ENCODE measurements at places on chromosomes 3 and 15.
A peak's percentile ranks its signal among the peaks of the same experiment; 100 is the strongest.

DNA sequence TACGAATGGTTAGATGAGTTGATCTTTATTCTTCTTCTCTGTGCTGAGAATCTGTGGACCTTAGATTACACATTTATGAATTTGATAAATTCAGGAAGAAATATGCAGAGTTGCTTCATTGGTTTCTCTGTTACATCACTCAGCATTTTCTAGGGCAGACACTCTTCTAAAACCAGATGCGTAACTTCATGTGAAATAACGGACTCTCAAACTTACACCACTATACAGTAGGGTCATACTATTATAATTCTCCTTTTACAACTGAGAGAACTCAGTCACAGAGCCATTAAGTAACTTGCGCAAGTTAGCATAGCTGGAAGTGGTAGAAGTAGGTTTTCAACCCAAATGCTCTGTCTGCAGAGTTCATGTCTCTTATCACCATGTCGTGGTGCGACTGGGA is 5.7 kb downstream of the TMEM207 start:
- DNase-seq, result no peak

GRCh38 chr3:157100608-157101396 is 59.1 kb downstream of the CCNL1 start:
- DNase-seq, result no peak

- DNase-seq, result no peak
Measured at GRCh38 chr3:168030577-168030976, 65.1 kb downstream of the GOLIM4 start.

GRCh38 chr3:31624083-31624709 is 91.5 kb downstream of the STT3B start:
- DNase-seq, result no peak

GRCh38 chr15:96337365-96338023 is 7.0 kb downstream of the NR2F2 start:
- no peak for DNase-seq

DNA sequence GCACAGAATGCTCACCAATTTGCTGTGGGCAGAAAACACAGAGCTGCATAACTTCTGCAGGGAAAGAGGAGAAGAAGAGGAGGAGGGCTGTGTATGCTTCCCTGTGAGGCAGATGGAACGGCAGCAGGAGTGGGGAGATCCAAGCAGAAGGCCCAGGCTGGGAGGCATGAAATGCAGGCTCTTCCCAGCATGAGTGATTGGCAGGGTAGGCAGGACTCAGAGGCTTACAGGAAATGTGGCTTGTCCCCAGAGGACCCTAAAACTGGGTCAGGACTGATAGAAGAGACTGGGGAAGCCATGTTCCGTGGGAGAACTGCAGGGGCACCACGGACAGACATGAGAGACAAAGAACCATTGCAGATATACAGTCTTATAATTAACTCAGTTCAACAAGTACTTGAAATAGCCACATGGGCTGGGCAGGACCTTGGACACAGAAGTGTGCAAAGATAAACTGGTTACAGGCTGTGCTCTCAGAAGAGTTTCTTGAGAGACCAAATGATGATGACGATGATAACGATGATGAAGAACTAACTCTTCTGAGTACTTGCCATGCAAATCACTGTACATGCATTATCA is 286.9 kb downstream of the EPHB1 start:
- no peak for DNase-seq

GRCh38 chr3:175336406-175337133 is 477.4 kb downstream of the NAALADL2 start:
- DNase-seq, result no peak

- no peak for DNase-seq
Measured at GRCh38 chr3:173826416-173826815, 428.9 kb downstream of the NLGN1 start.

DNA sequence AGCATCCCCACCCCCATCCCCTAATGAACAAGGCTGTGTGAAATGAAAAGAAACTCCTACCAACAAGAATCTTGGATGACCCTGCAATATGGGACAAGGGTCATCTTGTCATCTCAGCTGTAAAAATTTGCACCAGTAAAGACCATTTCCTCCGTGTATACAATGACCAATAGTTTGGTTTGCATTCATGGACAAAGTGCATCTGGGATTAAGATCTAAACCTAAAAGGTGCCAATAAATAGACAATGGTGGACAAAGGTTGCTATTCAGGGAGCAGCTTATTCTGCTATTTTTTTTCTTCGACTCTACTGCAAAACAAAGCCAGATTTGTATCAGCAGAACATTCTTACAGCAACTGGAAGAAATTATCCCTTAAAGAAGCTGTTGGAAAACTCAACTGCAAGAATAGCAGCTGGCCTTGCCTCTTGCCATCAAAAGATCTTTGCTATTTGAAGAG is 8.0 kb downstream of the MGLL start:
- no peak for DNase-seq

GRCh38 chr3:127228866-127229265 is 35.9 kb downstream of the PRR23E start:
- no peak for DNase-seq

DNA sequence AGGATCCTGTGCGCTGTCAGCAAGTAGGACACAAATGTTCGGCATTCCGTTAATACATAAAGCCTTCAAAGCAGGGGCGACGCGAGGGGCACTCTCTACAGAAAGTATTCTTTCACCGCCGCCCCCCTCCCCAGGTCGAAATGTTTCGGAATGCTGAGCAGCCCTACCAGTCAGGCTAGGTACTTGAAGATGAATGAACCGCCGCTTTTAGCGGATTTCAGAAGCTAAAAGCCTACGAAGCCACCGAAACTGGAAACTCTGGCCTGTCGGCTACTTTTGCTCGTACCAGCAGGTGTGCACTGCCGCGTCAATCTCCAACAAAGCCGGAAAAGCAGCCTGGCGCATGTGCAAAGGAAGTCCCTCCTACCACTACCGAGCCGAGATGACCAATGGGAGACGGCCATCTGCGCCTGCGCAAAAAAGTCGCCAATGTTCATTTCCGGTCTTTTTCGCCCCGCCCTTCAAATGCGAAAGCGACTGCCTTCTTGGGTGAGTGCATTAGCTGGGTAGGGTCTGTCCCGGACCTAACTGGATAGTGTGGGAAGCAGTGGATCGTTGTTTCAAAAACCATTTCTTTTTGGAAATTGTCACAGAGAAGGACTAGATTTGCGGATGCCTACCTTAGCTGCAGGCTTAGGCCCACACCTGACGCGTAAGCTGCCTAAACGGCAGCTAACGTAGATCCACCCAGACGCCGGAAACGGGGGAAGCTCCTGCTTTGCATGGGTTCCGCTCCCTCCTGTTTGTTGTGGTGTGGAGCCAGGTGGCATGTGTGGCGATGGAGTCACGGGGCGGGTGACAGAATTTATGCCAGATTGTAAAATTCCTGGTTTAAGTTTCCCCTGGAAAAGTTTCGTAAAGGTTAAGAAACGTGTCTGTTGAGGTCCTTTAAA is at the start of gene WDR5B:
WDR5B (minus strand) TSS at position 301 of the 893 bp plus-strand sequence. CDS start 534 bp downstream, outside the sequence.
- DNase-seq, result peak; percentile 97

DNA sequence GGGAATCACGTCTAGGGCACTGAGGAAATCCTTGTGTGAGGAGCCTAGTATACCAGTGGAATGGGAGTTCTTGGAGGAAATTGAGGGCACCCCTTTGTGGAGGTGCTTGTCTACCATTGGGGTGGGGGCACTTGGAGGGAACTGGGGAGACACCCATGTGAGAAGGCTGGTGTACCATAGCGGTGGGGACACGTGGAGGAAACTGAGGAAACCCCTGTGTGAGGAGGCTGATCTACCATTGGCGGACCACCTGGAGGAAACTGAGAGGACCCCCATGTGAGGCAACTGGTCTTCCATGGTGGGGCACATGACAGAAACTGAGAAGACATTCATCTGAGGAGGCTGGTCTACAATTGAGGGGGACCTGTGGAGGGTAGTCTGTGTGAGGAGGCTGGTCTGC is 164.5 kb downstream of the FBLN2 start:
- DNase-seq, result peak; percentile 1

- no peak for DNase-seq
Measured at GRCh38 chr3:66525771-66526170, 24.9 kb upstream of the LRIG1 start.

DNA sequence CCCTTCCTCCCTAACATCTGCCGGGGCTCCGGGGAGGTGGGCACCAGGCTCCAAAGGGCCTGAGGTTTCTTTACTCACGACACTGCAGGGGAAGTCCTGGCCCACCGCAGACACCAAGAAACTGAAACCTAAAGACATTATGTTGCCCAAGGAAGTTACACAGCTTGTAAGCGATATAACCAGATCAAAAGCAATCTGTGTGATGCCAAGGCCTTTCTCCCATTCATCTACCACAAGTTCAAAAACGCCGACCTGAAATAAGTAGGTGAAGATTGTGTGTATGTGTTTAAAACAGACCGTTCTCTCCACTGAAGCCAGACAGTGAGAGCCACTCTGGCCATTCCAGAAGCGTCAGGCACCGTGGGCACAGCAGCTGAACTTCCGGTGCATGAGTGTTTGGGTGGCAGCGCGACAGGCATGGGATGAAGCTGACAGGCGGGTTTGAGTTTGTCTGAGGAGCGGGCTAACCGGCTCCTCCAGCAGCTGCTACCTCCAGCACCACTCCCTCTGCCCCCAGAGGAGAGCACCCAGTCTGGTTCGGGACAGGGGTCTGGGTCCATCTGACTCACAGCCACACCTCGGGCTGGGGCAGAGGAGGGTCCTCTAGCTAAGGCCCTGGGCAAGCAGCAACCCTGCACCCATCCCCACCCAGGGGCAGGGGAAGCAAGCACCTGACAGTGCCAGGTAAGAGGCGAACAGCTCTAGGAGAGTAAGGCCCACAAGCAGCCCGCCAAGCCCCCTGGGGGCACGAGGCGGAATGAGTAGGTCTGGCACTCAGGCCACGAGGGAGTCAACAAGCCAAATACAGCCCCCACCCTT is 1.3 kb downstream of the TNK2 start:
- DNase-seq, result peak; percentile 88

DNA sequence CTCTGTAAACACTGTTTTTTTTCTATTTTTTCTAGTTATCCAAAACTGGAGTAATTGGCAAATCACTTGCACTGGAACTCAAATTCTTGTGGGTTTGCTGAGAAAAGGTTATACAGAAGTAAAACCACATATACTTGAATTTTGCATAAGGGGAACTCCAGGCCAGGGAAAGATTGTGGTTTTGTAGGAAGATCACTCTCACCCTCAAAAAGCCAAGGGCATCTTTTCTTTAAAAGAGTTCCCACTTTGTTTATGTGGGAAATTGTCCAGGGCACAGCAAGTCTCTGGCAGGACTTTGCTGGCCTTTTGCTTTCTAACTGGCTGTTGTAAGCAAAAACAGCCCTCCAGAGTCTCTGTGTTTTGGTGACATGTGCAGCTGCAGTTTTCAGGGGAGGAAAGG is 340.3 kb upstream of the RBMS3 start:
- peak; percentile 25 for DNase-seq

- DNase-seq, result no peak
Measured at GRCh38 chr3:174325834-174326700, 533.1 kb upstream of the NAALADL2 start.

- DNase-seq, result no peak
Measured at GRCh38 chr3:30982416-30983075, 88.1 kb upstream of the GADL1 start.

GRCh38 chr15:34964277-34964676 is 5.3 kb downstream of the AQR start:
- DNase-seq, result no peak

DNA sequence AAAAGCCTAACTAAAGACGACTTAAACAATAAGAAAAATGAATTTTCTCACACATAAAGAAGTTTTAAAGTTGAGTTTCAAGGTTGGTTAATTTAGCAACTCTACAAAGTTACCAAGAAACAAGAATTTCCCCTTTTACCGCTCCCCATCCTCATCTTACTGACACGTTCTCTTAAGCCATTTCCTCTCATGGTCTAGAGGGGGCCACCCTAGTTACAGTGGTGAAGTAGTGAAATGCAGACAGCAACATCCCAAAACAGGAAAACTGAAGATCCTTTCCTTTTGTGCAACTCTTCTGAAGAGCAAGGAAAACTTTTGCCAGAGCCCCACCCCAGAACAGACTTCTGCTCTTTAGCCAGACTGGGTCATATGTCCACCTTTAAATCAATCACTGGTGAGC is 17.3 kb upstream of the SOX14 start:
- no peak for DNase-seq

DNA sequence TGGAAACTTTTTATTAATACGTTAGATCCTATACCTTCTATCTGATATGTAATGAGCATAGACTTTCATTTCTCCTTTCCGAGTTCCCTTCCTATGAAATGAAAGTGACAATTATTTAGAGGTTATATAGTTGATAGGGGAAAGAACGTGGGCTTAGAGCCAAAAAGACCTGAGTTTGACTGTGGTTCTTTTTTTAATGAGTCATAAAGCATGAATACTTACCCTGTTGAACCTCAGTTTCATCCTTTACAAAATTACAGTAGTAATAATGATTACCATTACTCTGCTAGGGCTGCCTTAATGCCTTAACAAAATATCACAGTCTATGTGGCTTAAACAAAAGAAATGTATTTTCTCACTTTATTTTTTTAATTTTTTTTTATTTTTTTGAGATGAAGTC is 75.9 kb downstream of the AGBL1 start:
- no peak for DNase-seq

GRCh38 chr3:126460381-126460780 is 15.3 kb downstream of the ZXDC start:
- no peak for DNase-seq

- no peak for DNase-seq
Measured at GRCh38 chr15:47184908-47185801, 532.1 kb upstream of the SEMA6D start.
